Lung (tissue), 17 donors: ENCODE measurements at places on chromosomes 16 and 17. TPM values are rescaled to one million over a fixed set of nuclear protein-coding genes. Genes with fewer than 3 reads are reported as not detected.
A peak's percentile ranks its signal among the peaks of the same experiment; 100 is the strongest.

- peak; percentile 48 for DNase-seq
- H3K27ac ChIP-seq, result no peak within 1 kb of the TSS
- peak within 1 kb of the TSS; percentile 72 for H3K4me3 ChIP-seq
- H3K27me3 ChIP-seq, result peaks cover 17% of the 10 kb centered on the region
Observed at GRCh38 chr17:4739122-4740024, at the start of the genes CXCL16 and ZMYND15. CXCL16 (minus strand) TSS chr17:4739928; CDS start chr17:4739339, 589 bp downstream. ZMYND15 (plus strand) TSS chr17:4739833; CDS start chr17:4740549, 716 bp downstream.

DNA sequence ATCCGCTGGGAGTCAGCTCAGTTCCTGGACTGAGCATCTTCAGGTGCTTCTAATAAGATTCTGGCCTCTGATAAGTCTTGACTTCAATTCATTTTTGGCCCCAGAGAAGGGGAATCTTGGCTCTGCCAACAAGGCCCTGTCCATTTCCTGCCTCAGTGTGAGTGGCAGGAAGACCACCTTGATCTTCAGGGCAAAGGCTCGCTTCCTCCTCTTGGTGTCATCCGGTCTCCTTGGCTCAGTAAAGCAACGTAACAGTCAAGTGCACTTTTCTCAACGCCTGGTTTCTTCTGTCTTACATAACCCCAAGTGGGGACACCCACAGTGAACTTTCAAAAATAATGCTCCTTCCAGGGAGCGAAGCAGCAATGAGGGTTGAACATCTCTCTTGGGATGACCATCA lies 169.8 kb downstream of the PRKCB start:
- H3K36me3 ChIP-seq, result no peaks in the 10 kb centered on the region
- H3K27me3 ChIP-seq, result no peaks in the 10 kb centered on the region
- H3K4me3 ChIP-seq, result no peak overlapping the region
- no peak for DNase-seq
- no peak overlapping the region for H3K27ac ChIP-seq

- peak; percentile 41 for DNase-seq
- no peaks in the 10 kb centered on the region for H3K27me3 ChIP-seq
- H3K36me3 ChIP-seq, result peaks cover 15% of the 10 kb centered on the region
- no peak overlapping the region for H3K4me3 ChIP-seq
- peak overlapping the region; percentile 73 for H3K27ac ChIP-seq
Observed at GRCh38 chr17:68539548-68540467, 27.6 kb downstream of the PRKAR1A start.

DNA sequence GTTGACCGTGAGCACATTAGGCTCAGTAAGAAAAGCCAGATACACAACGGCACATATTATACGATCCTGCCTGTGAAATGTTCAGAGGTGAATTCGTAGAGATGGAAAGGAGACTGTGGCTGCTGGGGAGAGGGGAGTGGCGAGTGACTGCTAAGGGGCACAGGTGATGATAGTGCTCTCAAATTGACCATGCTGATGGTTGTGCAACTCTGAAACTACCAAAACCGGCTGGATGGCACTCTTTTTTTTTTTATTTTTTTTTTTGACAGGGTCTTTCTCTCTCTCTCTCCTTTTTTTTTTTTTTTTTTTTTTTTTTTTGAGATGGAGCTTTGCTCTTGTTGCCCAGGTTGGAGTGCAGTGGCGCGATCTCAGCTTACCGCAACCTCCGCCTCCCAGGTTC lies 8.1 kb upstream of the SEC14L5 start:
- no peak overlapping the region for H3K4me3 ChIP-seq
- DNase-seq, result no peak
- H3K27ac ChIP-seq, result no peak overlapping the region
- no peaks in the 10 kb centered on the region for H3K36me3 ChIP-seq
- no peaks in the 10 kb centered on the region for H3K4me1 ChIP-seq
- H3K27me3 ChIP-seq, result no peaks in the 10 kb centered on the region

DNA sequence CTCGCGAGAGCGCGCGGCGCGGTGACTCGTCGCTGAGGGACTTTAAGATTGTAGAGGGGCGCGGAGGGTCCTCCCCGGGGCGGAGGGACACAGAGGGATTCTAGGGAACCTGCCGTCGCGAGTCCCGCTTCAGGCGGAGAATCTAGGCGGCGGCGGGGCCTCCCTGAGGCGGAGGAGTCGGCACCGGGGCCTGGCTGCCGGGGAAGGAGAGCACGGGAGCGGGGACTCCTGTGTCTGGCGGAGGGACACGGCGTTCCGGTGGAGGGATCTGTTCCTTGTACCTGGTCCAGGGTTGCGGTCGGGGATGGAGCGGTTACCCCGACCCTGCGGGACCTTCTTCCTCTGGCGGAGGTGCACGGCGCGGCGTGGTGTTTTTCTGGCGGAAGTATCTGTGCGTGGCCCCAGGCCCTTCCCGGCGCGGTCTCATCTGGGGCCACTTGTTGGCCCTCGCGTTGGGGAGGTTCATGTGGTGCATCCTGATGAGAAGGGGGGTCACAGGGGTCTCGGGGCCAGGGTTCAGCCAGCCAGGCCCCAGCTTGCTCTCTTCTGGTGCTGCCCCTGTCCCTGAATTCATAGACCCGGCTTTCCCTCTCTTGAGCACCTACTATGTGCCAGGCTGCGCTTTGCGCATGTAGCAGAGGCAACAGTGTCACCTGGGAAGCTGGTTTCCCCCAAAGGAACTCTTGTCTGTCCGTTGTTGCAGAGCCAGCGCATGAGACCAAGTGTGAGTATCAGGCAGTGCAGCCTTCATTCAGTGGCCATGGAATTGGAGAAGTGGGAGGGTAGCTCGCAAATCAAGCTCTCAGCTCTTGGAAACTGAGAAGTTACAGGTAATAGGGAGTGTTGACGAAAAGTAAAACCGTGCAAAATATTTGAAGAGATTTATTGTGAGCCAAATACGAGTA lies 563 bp upstream of the ZKSCAN2 start:
- H3K27me3 ChIP-seq, result no peaks in the 10 kb centered on the region
- H3K27ac ChIP-seq, result peak overlapping the region; percentile 100
- peak overlapping the region; percentile 67 for H3K4me3 ChIP-seq
- H3K4me1 ChIP-seq, result peaks cover 8% of the 10 kb centered on the region
- DNase-seq, result no peak

DNA sequence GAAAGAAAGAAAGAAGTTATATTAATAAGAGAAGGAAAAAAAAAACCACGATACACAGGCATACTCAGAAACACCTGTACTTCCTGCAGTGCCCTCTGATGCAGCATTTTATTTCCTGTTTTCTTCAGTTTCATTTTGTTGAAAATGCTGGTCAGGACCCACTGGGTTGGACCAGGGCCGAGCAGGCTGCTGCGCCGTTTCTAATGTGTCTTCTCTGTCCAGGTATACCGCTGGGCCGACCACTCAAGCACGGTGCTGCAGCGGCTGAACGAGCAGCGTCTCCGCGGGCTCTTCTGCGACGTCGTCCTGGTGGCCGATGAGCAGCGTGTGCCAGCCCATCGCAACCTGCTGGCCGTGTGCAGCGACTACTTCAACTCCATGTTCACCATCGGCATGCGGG lies 8.3 kb downstream of the KLHL36 start:
- no peak overlapping the region for H3K27ac ChIP-seq
- peaks cover 33% of the 10 kb centered on the region for H3K36me3 ChIP-seq
- H3K27me3 ChIP-seq, result no peaks in the 10 kb centered on the region

DNA sequence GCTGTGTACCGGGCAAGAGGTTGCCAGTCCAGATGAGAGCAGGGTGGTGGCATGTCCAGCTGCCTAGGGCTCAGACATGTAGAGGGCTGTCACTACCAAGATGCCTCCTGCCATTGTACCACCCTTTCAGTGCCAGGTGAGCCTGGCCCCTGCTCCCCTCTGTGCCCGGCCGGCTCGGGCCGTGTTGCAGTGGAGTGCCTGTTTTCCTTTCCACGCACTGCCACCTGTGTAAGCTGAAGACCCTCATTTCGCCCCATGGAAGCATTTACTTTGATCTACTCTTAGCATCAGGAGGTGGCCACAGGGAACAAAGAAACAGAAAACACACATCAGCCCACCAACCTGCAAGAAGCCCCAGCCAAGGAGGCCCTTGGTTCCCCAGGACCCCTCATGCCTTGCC lies 4.6 kb upstream of the RBFOX3 start:
- H3K36me3 ChIP-seq, result no peaks in the 10 kb centered on the region
- peaks cover 24% of the 10 kb centered on the region for H3K4me1 ChIP-seq
- H3K4me3 ChIP-seq, result no peak overlapping the region
- H3K27me3 ChIP-seq, result peaks cover 13% of the 10 kb centered on the region
- no peak for DNase-seq
- H3K27ac ChIP-seq, result no peak overlapping the region

DNA sequence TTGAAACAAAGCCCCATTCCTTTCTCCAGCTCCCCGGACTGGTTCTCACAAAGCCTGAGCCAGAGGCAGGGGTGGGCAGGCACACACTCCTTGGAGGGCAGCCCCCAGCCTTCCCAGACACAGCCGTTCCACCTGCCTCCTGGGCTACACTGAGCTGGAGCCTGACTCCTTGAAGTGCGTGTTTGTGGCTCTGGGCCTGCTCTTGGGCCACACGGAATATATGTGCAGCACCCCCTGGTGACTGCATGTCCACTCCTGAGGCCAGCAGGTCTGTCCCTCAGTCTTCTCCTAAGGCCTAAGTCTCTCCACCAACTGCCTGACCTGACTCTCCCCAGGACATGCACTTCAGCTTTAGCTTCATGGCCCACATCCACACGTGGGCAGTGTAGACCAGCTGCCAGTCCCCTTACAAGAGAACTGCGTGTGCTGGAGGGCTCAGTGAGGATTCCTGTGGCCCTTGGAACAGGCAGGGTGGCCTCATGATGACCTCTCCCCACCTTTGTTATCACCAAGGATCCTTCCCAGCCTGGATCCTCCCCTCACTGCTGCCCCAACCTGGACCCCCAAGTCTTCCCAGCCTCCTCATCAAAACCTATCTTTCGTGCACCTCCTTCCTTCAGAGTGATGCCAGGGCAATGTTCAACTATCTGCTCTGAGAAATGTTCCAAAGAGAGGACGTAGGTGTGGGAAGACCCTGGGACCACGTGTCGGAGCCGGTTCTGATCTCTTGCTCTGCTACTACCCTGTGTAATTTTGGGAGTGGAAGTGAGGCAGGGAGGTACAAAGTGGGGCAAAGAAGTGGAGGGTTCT lies 12.4 kb upstream of the SLC6A2 start:
- no peaks in the 10 kb centered on the region for H3K36me3 ChIP-seq
- peak; percentile 10 for DNase-seq
- H3K27me3 ChIP-seq, result peaks cover 2% of the 10 kb centered on the region
- no peak overlapping the region for H3K27ac ChIP-seq

- no peaks in the 10 kb centered on the region for H3K36me3 ChIP-seq
- peaks cover 3% of the 10 kb centered on the region for H3K27me3 ChIP-seq
- no peaks in the 10 kb centered on the region for H3K4me1 ChIP-seq
- H3K27ac ChIP-seq, result no peak overlapping the region
Observed at GRCh38 chr16:86949116-86949515, 368.1 kb downstream of the C16orf95 start.

GRCh38 chr17:28737770-28738679 lies 5.8 kb upstream of the TRAF4 start:
- no peaks in the 10 kb centered on the region for H3K27me3 ChIP-seq
- no peak overlapping the region for H3K4me3 ChIP-seq
- peaks cover 6% of the 10 kb centered on the region for H3K4me1 ChIP-seq
- H3K27ac ChIP-seq, result no peak overlapping the region

DNA sequence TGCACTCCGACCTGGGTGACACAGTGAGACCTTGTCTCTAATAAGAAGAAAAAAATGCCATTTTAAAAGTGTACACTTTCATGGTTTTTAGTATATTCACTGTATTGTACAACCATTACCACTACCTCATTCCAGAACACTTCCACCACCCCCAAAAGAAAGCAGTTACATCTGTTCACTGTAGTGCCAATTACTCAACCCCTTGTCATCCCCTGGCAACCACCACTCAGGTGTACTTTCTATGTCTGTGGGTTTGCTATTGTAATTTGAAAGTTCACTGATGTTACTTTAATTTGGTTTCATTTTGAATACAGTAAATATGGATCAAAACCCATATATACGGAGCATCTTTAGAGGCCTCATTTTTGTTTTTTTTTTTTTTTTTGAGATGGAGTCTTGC lies 6.1 kb downstream of the ZG16 start:
- H3K27me3 ChIP-seq, result no peaks in the 10 kb centered on the region
- no peak overlapping the region for H3K4me3 ChIP-seq
- H3K27ac ChIP-seq, result no peak overlapping the region
- H3K4me1 ChIP-seq, result no peaks in the 10 kb centered on the region
- H3K36me3 ChIP-seq, result no peaks in the 10 kb centered on the region
- no peak for DNase-seq

- H3K4me1 ChIP-seq, result peaks cover 4% of the 10 kb centered on the region
- no peaks in the 10 kb centered on the region for H3K27me3 ChIP-seq
- DNase-seq, result no peak
- H3K27ac ChIP-seq, result no peak overlapping the region
- H3K4me3 ChIP-seq, result no peak overlapping the region
Observed at GRCh38 chr16:15552507-15552906, 90.4 kb downstream of the MARF1 start.

DNA sequence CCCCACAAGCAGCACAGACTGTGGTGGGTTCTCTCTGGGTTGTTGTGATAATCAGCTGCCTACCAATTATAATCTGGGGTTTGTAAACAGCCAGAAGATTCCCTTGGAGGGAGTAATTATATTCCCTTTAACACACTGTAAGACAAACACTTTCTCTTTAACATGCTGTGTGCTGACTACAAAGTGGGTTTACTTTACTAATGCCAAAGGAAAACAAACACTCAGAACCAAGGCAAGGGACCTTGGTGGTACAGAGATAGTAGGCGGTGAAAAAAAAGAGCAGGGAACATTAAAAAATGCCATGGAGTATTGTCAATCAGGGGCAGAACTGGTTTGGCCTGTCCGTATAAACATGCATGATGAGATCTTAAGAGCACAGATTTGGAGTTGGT lies 3.0 kb upstream of the VAT1L start:
- H3K27ac ChIP-seq, result no peak overlapping the region
- DNase-seq, result no peak
- no peaks in the 10 kb centered on the region for H3K4me1 ChIP-seq

GRCh38 chr16:79505344-79505743 lies 95.2 kb downstream of the MAF start:
- no peaks in the 10 kb centered on the region for H3K36me3 ChIP-seq
- H3K4me1 ChIP-seq, result no peaks in the 10 kb centered on the region
- no peak for DNase-seq
- no peak overlapping the region for H3K4me3 ChIP-seq
- H3K27ac ChIP-seq, result no peak overlapping the region

DNA sequence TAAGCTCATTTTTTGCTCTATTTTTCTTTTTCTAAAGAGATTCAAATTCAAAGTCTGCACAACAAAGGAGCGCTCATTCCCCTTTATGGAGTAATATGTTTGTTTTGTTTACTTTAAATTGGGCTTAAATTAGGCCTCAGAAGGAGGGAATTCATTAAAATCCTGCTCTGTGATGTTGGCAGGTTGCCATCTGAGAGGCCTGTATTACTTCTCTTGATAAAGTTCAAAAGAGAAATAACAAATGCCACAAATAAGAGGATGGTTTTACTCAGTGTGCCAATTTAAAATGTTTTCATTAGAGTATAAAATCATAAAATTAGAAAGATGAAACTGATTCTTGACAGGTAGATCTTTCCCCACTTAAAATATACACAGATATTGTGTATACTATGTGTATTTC lies 54.5 kb upstream of the HLF start:
- no peaks in the 10 kb centered on the region for H3K36me3 ChIP-seq
- no peak overlapping the region for H3K27ac ChIP-seq
- H3K4me3 ChIP-seq, result no peak overlapping the region
- H3K4me1 ChIP-seq, result no peaks in the 10 kb centered on the region
- no peaks in the 10 kb centered on the region for H3K27me3 ChIP-seq

- peak overlapping the region; percentile 62 for H3K27ac ChIP-seq
- H3K27me3 ChIP-seq, result no peaks in the 10 kb centered on the region
- DNase-seq, result peak; percentile 94
- H3K36me3 ChIP-seq, result peaks cover 46% of the 10 kb centered on the region
Observed at GRCh38 chr16:70573451-70574121, 50.0 kb downstream of the SF3B3 start.

RHBDF1 gene
- total RNA-seq, result 28.5 TPM

CD79B gene
- 5.6 TPM for total RNA-seq

KRT25 gene
- not detected for total RNA-seq

LRRC75A gene
- 3.4 TPM for total RNA-seq
